ENCODE measurements at places on chromosomes 4 and X. TPM values are rescaled to one million over a fixed set of nuclear protein-coding genes. Genes with fewer than 3 reads are reported as not detected.
A peak's percentile ranks its signal among the peaks of the same experiment; 100 is the strongest.

GRCh38 chrX:136457303-136457917 lies 30.3 kb upstream of the BRS3 start:
- no peak overlapping the region for H3K27ac ChIP-seq
- no peak for DNase-seq
- peaks cover 3% of the 10 kb centered on the region for H3K27me3 ChIP-seq
- H3K4me3 ChIP-seq: no peak overlapping the region
- H3K36me3 ChIP-seq: no peaks in the 10 kb centered on the region
- no peaks in the 10 kb centered on the region for H3K4me1 ChIP-seq

DNA sequence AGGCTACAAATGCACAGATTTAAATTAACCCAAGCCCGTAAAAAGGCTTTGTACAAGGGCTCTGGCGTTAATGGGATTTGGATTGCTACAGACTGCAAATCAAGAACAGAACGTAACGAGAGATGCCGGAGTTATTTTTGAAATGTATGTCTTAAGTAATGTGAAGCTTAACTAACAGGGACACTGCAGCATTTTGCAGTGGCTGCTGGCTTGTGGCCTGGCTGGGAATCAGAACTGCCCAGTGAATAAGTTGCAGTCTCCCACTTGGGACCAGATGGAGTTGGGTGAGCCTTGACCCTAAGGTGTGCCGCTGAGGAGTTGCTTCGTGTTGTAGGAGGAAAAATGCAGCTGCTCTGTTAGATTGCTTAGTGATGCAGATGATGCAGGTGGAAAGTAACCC lies 318.4 kb downstream of the DHX15 start:
- no peak for DNase-seq
- no peaks in the 10 kb centered on the region for H3K36me3 ChIP-seq
- no peak overlapping the region for H3K27ac ChIP-seq
- H3K27me3 ChIP-seq: 0 out of 2 replicates have a peak, but pooled peaks cover 2% of the 10 kb centered on the region
- H3K4me3 ChIP-seq: no peak overlapping the region

DNA sequence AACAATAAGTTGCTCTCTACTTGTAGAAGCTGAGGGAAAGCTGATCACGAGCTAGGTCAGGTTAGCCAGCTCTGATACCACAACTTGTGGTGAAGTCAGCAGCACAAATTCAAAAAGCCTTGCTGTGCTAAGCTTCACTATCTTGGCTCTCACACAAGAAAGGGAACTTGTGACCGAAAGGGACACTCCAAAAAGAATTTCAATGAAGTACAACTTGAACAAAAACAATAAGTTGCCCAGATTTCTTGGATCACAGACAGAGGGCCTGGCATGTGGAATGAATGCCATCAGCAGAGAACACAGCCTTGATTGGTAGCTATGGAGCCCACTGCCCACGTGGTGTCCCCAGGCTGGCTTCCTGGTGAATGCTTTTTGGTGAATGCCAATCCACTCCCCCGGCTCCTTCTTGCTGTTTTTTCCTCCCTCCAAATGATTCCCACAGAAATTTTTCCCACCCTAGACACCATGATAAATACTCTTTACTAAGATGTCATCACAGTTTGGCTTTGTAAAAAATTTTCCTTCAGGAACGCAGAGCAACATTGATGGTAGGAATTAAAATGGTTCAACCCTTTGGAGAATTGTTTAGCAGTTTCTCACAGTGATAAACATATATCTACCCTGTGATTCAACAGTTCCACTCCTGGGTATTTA lies 82.6 kb downstream of the ANXA3 start:
- DNase-seq: no peak
- no peak overlapping the region for H3K4me3 ChIP-seq
- no peaks in the 10 kb centered on the region for H3K27me3 ChIP-seq
- no peak overlapping the region for H3K27ac ChIP-seq
- no peaks in the 10 kb centered on the region for H3K4me1 ChIP-seq

- no peak overlapping the region for H3K4me3 ChIP-seq
- H3K27ac ChIP-seq: no peak overlapping the region
- no peaks in the 10 kb centered on the region for H3K27me3 ChIP-seq
Measured at GRCh38 chr4:169256856-169257761, 13.6 kb downstream of the SH3RF1 start.

- DNase-seq: no peak
- H3K4me1 ChIP-seq: no peaks in the 10 kb centered on the region
- H3K4me3 ChIP-seq: no peak overlapping the region
- H3K36me3 ChIP-seq: no peaks in the 10 kb centered on the region
Measured at GRCh38 chr4:129094347-129094746, 1.0 kb upstream of the SCLT1 start.

- no peak for DNase-seq
- no peaks in the 10 kb centered on the region for H3K36me3 ChIP-seq
- H3K4me3 ChIP-seq: no peak overlapping the region
- H3K27ac ChIP-seq: no peak overlapping the region
Measured at GRCh38 chr4:36321176-36321575, 39.8 kb downstream of the DTHD1 start.

DNA sequence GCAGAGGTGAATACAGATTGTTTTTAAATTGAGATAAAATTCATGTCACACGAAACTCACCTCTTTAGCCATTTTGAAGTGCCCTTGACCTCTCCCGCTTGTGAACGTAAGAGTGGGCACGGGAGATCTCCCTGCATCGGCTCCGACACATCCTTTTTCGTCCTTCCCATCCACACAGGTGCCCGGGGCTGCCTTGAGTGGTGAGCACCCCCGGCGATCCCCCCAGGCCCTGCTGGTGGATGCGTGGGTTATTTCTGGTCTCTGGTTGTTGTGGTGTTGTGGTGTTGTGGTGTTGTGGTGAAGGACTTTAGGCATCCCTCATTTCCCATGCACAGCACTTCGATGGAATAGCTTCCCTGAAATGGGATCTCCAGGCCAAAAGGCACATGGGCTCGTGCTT lies 46.1 kb downstream of the PSAPL1 start:
- H3K27ac ChIP-seq: no peak overlapping the region
- no peaks in the 10 kb centered on the region for H3K4me1 ChIP-seq
- H3K36me3 ChIP-seq: no peaks in the 10 kb centered on the region
- DNase-seq: no peak
- H3K4me3 ChIP-seq: no peak overlapping the region
- H3K27me3 ChIP-seq: peaks cover 20% of the 10 kb centered on the region

DNA sequence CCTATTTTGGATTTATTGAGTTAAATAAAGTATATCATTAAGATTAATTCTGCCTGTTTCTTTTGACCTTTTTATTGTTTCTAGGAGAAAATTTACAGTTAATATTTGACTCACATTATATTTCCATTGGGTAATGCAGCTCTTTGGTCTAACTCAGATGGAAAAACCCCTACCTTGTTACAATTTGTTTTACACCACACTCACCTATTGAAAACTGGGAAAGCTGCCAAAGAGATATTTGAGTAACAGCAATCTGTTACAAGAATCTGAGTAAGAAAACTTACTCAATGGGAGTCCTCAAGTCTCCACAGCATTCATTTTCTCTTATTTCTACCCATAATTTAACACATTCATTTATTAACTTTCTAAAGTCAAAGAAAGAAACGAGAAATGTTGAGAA lies 108.0 kb upstream of the TLL1 start:
- no peaks in the 10 kb centered on the region for H3K27me3 ChIP-seq
- H3K4me3 ChIP-seq: no peak overlapping the region
- H3K27ac ChIP-seq: no peak overlapping the region
- no peaks in the 10 kb centered on the region for H3K4me1 ChIP-seq

DNA sequence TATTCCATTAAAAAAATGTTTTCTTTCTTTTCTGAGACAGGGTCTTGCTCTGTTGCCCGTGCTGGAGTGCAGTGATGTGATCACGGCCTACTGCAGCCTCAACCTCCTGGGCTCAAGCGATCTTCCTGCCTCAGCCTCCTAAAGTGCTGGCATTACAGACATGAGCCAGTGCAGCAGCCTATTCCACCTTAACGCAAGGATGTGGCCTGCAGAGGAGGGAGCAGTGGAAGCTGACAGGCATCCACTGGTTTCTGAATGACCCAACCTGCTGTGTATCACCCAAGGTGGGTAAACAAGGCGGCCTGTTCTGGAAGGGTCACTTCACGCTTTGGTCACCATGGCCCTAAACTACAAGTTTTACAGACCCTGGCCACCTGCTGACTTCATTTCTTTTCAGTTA lies 60.8 kb downstream of the ACOX3 start:
- peaks cover 19% of the 10 kb centered on the region for H3K36me3 ChIP-seq
- peaks cover 2% of the 10 kb centered on the region for H3K4me1 ChIP-seq
- H3K27me3 ChIP-seq: no peaks in the 10 kb centered on the region
- no peak for DNase-seq

DNA sequence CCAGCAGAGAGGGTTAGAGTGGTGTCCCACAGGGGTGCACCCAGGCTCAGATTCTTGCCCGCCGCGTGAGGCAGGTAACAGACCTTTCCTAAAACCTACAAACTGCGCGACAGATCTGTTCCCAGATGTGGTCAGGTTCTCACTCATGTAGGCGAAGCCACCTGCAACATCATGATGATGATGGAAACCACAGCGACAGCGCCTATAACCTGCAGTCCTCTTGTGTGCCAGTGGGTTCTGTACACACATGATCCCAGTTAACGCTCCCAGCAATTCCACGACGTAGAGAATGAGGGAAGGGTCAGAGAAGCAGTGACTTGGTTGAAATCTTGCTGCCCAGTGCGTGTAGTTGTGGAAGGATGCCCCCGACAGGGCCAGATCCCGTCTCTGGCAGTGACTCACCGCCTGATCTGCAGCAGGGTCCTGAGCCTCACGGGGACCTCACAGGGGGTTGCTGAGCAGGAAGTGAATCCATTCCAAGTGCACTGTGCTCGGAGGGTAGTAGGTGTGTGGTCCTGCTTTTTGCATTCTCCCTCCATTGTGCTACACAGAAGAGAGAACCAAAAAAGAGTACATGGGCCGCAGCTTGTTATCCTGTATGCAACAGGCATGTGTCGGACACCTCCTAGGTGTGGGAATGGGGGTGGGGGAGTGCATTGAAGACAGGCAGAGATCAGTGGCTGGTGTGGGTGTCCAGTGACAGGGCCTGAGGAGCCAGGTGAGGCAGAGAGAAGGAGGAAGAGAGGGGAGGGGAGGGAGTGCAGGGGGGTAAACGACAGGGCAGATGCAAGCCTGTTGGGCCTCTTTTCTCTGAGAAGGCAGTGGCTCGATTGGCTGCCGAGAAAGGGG lies 66.6 kb downstream of the MTMR1 start:
- H3K36me3 ChIP-seq: peaks cover 5% of the 10 kb centered on the region
- no peaks in the 10 kb centered on the region for H3K27me3 ChIP-seq
- peaks cover 3% of the 10 kb centered on the region for H3K4me1 ChIP-seq
- H3K4me3 ChIP-seq: no peak overlapping the region

- no peaks in the 10 kb centered on the region for H3K4me1 ChIP-seq
- no peaks in the 10 kb centered on the region for H3K36me3 ChIP-seq
- H3K27me3 ChIP-seq: no peaks in the 10 kb centered on the region
- H3K27ac ChIP-seq: no peak overlapping the region
- DNase-seq: no peak
Measured at GRCh38 chrX:122439831-122440230, 744.2 kb upstream of the GRIA3 start.

DNA sequence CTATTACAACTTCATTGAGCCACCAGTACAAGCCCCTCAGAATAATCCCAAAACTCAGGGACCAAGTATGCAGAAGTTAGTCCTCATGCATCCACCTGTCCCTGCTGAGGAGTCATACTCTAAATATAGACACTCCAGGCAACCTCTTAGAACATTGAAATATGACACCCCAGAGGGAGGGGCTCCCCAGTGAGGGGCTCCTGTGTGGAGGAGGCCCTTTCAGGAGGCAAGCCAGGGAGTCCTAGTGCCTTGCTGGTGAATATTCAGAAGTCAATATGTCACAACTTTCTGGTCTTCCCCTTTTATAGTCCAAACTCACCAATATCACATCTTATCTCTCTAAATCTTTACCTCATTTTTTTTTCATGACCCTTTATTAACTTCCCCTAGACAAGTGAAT lies 1.6 kb upstream of the ARMCX6 start:
- H3K4me3 ChIP-seq: no peak overlapping the region
- H3K36me3 ChIP-seq: peaks cover 6% of the 10 kb centered on the region
- no peak overlapping the region for H3K27ac ChIP-seq
- H3K27me3 ChIP-seq: no peaks in the 10 kb centered on the region
- DNase-seq: peak; percentile 22

DNA sequence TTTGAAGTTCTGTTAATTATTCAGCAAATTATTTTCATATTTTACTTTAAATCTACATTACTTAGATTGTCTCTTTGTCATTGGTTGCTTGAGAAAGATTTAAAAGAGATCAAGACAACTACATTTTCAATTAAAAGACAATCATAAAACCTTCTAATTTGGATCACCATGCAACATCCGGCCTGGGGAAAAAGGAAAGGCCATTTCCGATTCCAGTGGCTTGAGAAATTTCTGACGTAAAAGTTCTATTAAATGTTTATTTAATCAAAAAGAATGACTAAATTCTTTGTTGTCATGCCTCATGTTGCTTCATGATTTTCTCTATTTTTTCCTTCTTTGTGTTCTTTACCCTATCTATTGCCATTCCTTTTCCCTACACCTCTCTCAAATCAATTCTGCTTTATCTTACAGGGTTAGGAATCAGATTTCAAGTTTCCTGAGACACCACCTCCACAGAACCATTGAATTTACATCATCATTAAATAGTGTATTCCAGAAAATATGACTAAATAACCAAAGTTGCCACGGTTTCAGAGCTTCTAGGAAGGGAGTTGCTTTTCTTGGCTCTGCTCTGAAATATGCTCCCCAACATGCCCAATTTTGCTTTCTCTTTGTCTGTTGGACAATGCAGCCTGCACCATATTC lies 124.6 kb upstream of the ACSL4 start:
- H3K27me3 ChIP-seq: peaks cover 4% of the 10 kb centered on the region
- peak overlapping the region; percentile 70 for H3K27ac ChIP-seq
- no peak overlapping the region for H3K4me3 ChIP-seq
- H3K36me3 ChIP-seq: no peaks in the 10 kb centered on the region

- no peak for DNase-seq
- peaks cover 2% of the 10 kb centered on the region for H3K27me3 ChIP-seq
- H3K4me1 ChIP-seq: no peaks in the 10 kb centered on the region
- no peak overlapping the region for H3K27ac ChIP-seq
- no peaks in the 10 kb centered on the region for H3K36me3 ChIP-seq
- no peak overlapping the region for H3K4me3 ChIP-seq
Measured at GRCh38 chr4:38787693-38788092, 4.9 kb upstream of the TLR10 start.

Gene PNMA5
- not detected for polyA plus RNA-seq

Gene PCYT1B
- 0.09 TPM for polyA plus RNA-seq

Gene NOX1
- not detected for polyA plus RNA-seq

Gene CHRNA9
- polyA plus RNA-seq: not detected

Gene MXRA5
- 1.1 TPM for polyA plus RNA-seq

Gene STPG2
- not detected for polyA plus RNA-seq
